SJSA1 (cell line): ENCODE measurements at places on chromosomes 4 and X. TPM values are rescaled to one million over a fixed set of nuclear protein-coding genes. Genes with fewer than 3 reads are reported as not detected.

CHRNA9 gene
- not detected in 2 replicates for total RNA-seq

SH2D1A gene
- not detected in 2 replicates for total RNA-seq

- no peak for DNase-seq
These were observed 256.9 kb downstream of the ADAMTS3 start for GRCh38 chr4:72312032-72312650.

GRCh38 chrX:75067931-75068330 lies 88.2 kb downstream of the ABCB7 start:
- no peak for DNase-seq

IL15 gene
- total RNA-seq = 6.4 and 8.9 TPM in 2 replicates

MAB21L2 gene
- not detected in 2 replicates for total RNA-seq

GRCh38 chrX:153643431-153644351 lies 3.3 kb upstream of the DUSP9 start:
- no peak for DNase-seq

SRPX gene
- 8.5 and 13.4 TPM in 2 replicates for total RNA-seq

ZCCHC13 gene
- total RNA-seq = not detected in 2 replicates

DNA sequence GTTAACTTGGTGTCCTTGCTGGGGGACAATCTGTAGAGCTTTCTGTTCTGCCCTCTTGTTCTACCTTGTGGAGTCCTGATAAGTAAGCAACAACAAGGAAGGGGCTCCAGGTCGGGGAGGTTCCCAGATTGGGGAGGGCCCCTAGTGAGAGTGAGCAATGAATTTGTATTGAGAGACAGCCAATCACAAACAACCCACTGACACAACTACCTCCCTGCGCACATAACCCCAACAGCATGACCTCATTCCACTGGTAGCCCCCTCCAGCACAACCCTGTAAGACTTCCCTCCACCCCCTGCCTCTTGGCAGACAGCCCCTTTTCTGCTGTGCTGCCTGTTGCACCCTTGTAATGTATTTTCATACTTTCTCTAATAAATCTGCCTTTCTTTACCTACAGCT lies 19.7 kb upstream of the PNPLA4 start:
- no peak for DNase-seq

- DNase-seq = no peak
These were observed 31.9 kb upstream of the ASMTL start for GRCh38 chrX:1484638-1485019.

GRCh38 chrX:132216283-132216682 lies 3.0 kb downstream of the RAP2C start:
- no peak for DNase-seq

S100G gene
- total RNA-seq = not detected in 2 replicates

DNA sequence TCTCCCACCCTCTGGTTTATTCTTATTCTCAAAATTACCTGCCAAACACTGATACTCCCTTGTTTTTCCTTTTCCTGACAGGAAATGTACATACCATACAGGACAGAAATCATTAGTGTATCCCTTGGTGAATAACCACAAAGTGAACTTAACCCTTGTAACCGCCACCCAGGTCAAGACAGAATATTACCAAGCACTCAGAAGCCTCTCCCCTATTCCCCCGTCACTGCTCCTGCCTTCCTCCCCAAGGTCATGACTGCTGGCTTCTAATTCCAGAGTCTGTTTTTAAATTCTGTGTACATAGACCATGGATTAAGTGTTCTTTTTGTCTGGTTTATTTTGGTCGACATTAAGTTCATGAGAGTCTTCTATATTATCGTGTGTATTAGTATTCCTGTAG lies 37.7 kb downstream of the HTT start:
- no peak for DNase-seq

DNA sequence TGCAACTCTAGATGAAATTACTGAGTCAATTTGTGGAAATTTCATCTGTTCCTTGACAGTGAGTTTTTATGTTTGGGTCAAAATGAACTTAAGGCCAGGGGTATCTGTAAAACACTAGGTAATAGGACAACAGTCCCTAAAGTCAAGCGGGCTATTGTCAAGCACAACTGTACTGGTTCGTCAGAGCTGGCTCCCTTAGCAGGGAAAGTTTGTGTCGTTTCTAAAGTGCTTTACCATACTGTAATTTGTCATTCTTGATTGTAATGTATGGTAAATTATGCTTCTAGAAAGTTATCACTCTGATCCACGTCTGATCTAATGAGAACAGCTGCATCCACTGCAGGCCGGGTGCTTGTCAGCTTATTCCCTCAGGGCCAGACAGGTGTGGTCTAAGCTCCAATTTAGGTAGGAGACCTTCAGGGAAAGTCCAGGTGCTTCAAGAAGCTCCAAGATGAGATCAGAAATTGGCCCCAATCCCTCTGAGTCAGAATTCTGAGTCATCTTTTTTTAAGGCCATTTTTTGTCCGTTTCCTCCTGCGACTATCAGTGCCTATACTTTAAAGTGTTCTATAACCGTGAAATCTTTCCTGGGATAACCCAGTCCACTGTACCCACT lies 92.2 kb downstream of the PALLD start:
- no peak for DNase-seq

GRCh38 chr4:92334716-92335350 lies 31.1 kb downstream of the GRID2 start:
- no peak for DNase-seq

- no peak for DNase-seq
These were observed 76.7 kb upstream of the SLC4A4 start for GRCh38 chr4:71262161-71262560.

DNA sequence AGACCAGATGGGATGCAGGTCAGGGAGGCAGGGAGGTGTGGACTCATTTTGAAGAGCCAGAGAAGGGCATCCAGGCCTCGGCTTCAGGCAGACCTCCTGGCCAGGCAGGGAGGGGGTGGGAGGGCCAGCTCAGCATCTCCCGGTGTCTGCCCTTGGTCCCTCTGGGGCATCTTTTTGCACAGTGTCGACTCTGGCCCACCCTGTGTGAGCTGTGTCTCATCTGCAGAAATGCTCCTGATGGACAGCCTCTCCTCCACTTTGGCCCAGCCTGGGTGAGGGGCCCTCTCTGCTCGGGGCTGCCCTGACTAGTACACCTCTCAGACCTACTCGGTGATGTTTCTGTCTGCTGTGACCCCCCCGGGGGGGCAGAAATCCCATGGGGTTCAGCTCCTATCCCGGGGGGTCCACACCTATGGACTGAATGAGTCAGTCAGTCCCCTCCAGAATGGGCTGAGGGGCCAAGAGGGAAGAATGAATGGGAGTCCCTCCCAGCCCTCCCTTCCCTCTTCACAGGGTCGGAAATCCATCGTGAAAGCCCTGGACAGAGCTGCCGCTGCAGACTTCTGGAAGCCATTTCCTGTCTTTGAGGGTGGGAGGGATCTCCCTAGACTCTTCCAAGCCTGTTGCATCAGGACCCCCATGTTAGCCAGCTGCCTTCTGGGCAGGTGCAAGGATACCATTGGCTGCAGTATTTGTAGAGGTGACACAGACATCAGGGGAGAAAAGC lies 196.7 kb upstream of the PSAPL1 start:
- DNase-seq = no peak

- DNase-seq = no peak
These were observed 25.8 kb upstream of the DYNLT3 start for GRCh38 chrX:37873220-37873619.

STPG2 gene
- total RNA-seq = not detected in 2 replicates

PAGE1 gene
- not detected in 2 replicates for total RNA-seq

GRCh38 chrX:153310901-153311300 lies 10.7 kb downstream of the PNMA6F start:
- DNase-seq = no peak

- no peak for DNase-seq
These were observed at the start of gene CBLL2 for GRCh38 chrX:22272613-22273012. TSS of gene CBLL2 (plus strand) at chrX:22272913. CDS start at chrX:22272992, 79 bp downstream.

GRCh38 chrX:36431819-36432218 lies 512.3 kb downstream of the CFAP47 start:
- DNase-seq = no peak

DNA sequence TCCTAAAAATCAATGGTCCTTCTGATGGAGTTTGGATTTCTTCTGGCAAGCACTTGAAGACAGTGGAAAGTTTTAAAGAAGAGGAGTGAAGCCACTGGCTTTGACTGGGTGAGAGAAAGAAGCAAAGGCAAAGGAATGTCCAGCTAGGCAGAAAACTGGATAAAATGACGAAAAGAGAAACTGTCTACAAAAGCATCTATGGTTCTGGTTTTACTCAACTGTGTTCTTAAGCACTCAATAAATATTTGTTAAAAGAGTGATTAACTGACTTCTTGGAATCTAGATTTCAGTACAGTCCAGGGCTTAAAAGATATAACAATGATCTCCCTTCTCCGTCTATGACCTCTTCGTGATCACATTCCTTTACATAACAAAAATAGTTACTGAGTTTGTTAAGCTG lies 52.4 kb downstream of the PACRGL start:
- DNase-seq = no peak

DNA sequence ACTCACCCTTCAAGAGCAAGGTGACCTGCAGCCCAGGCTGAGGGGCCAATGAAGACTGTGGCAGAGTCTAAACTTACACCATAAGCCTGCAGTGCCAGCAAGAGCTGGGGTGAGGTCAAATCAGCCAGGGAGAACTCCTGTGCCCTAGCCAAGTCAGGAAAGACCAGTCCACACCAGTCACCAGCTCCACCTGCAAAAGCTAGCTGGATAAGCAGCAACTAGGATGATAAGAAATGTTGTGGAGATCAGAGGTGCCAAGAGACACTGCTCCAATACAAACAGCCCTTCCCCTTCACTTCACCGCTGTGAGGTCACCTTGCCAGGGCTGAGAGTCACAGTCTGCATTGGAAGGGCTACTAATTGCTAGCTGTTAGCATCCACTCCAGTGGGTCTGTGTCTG lies 31.3 kb downstream of the NIPAL1 start:
- no peak for DNase-seq

EDA2R gene
- total RNA-seq = 2.1 and 6.6 TPM in 2 replicates

GAGE12H gene
- not detected in 2 replicates for total RNA-seq

DNA sequence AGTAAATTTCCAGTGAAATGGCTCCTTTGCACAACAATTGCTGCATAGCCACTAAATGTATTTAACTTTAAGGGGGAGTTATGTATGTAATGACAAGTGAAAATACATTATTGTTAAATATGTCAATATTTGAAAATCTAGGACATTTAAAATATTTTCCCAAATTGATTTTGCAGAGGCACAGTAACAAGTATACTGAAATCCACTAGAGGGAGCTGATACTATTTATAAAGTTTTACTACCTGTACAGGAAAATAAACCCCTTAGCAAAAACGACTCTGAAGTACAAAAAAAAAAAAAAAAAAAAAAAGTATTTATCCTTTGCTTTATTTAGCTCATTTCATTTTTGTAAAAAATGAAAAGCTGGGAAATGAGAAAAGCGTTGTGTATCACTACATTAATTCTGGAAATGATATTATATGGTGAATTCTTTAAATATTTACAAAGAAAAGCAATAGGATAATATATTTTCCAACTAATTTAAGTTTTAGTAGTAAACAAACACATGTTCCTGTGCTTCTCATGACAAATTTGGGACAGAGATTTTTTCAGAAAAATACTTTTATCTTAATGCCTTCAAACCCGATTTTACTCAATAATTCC lies 727.7 kb downstream of the DMD start:
- DNase-seq = no peak
